ENCODE measurements at places on chromosomes 2 and 18.

DNA sequence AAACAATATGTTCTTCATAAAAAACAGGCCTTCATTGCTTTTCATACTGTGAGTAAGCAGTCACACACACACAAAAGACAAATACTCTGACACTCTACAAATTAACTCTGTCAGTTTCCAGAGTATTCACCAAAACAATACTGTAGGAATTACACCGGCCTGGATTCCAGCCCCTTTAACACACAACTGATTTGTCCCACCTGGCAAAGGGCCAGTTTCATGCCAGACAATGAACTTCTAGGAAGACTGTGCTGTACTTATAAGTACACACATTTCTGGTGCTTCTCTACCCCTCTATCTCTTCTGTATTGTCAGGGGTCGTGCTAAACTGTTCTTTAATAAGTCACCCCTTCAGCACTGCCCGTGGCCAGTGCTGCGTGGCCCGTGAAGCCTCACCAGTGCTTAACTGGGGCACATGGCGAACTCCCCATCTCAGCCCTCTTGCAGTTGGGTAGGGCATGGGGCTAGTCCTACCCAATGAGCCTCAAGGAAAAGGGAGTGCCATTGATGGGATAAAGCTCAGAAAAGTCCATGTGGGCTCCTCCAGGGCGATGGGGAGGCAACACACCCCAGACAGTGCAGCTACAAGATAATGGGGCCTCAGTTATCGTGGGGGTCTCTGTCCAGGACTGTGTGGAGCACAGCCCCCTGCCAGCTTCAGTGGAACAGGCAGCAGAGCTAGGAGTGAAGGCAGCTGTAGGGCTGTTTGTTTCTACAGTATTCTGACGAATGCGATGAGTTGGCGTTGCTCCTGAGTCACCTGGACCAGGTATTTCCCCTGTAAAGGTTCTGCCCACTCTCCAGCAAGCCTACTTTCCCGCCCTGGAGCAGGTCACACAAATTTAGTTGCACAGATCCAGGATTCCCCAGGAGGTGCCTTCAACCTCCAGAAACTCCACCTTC lies 99.0 kb downstream of the SP3 start:
- DNase-seq = no peak

GRCh38 chr2:55049043-55049820 lies 1.0 kb downstream of the RTN4 start:
- DNase-seq = peak; percentile 91

- no peak for DNase-seq
These were observed 43.1 kb downstream of the C2orf74 start for GRCh38 chr2:61205132-61205531.

GRCh38 chr18:51765606-51766360 lies 568.3 kb upstream of the MEX3C start:
- peak; percentile 57 for DNase-seq

DNA sequence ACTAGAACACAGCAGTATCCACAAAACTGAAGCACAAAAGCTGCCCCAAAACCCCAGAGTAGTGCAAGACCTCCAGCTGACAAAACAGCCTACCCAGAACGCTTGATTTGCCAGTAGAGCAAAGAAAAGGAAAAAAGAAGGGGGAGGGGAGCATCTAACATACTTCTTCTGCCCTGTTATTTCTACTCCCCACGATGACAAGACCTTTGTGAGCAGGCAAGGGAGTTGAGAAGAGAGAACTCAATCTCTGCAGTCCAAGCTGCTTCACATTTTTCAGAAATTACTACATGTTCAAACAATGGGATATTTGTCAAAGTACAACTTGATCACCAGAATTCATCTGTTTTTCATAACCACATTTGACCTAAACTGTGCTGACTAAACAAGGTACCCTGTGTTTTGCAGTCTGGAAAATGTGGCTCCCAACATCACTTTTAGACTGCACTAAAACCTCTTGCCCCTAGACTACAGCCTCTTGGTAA lies 286.7 kb downstream of the EXOC6B start:
- DNase-seq = no peak

- DNase-seq = no peak
These were observed 233.7 kb downstream of the CALCRL start for GRCh38 chr2:187214306-187214705.

- DNase-seq = no peak
These were observed 119.4 kb downstream of the SEPTIN10 start for GRCh38 chr2:109494351-109494750.

- no peak for DNase-seq
These were observed 130.8 kb downstream of the FIGN start for GRCh38 chr2:163604941-163605555.

DNA sequence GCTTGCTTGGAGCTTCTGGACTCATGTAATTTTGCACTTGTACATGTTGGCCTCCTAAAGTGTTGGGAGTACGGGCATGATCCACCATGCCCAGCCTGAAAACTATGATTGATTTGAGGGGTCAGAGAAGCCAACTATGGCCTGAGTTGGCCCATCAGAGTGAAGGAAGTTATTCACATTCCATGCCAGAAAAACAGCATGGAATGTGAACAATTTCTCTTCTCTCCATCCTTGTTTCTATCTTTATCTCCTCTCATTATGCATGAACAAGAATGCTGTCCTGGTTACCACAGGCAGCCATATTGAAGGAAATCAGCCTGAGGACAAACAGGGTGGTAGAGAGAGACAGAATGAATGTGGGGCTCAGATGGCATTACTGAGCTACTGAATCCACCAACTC lies 3.5 kb upstream of the CD226 start:
- DNase-seq = no peak

- DNase-seq = peak; percentile 51
These were observed 784.8 kb upstream of the CDH2 start for GRCh38 chr18:28961669-28962228.

DNA sequence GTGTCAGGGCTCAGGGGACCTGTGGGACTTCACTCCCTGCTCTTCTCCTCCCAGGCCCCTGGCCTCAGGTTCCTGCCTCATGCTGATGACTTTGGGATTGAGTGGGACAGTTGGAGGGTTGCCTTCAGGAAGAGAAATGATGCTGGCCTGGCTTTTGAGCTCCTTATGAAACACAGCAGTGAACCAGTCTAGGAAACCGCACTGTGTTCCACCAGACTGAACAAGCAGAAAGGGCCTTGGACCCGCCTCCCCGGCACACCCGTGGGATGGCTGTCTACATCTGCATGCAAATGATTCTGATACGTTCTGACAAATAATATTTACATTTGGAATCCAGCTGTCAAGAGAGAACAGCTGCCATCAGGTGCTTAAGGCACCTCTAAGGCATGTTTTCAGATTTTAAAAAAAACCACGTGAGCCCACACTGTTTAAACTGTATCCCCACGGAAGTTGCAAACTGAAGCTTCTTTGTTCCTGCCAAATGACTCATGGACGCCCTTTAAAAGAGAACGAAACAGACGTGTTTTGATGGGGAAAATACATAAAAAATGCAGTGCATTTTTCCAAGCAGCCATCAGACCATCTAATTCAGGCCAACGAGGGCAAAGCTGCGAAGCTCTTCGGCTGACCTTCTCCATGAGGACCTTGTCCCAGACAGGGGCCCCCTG lies 27.6 kb upstream of the ASAP2 start:
- DNase-seq = no peak

DNA sequence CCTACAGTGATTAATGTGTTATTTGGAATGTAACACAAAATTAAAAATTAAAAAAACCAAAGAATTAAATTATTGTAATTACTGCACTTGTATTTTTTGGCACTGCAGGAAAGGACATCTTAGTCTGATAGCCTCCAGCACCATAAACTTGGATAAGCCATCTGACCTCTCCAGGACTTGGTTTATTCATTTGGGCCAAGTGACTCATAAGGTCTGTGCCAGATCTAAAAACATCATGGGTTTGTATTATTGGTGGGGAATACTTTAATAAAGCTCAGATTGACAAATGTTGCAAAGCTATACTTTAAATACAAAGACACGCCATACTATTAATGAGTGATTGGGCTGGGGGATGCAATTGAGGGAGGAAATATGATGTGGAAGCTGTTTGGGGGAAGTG lies 225.2 kb downstream of the ZNF521 start:
- no peak for DNase-seq

All from WERI-Rb-1 (cell line).